ENCODE measurements at places on chromosomes 6 and 20.
A peak's percentile ranks its signal among the peaks of the same experiment; 100 is the strongest.

DNA sequence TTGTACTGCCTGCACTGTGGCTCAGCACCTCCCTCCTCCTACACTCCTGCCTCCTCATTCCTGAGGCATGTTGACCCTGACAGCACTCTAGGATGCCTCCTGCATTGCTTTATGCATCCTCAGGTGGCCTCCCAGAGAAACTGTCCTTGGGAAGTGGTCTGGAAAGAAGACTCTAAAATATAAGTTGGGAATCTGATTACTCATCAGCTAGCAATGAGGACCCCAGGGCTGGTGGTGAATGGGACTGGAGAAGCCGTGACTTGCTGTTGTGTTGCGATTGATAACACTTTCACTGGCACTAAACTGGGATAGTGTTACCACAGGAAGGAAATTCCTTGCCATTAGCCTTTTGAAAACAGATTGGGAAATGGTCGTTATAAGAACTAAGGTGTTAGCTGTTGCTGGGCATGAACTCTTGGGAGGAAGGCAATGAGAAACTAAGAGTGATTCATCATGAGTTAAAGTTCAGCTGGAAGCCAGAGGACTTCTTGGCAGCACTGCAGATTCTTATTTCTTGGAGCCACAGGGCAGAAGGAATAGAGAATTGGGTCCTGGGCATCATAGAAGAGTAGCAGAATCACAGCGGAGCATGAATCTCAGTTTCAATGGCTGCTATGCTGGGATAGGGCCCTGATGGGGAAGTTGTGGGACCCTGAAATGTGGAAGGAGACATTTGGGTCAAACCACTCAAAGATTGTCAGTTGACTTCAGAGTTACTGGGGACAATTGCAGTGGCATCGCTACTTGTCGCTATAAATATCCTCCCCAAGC, 10.1 kb upstream of the SIRPD start:
- peak; percentile 69 for DNase-seq

GRCh38 chr6:13990796-13991195, 66.0 kb downstream of the RNF182 start:
- DNase-seq: no peak

GRCh38 chr6:49003348-49003747, 459.7 kb downstream of the MMUT start:
- no peak for DNase-seq

DNA sequence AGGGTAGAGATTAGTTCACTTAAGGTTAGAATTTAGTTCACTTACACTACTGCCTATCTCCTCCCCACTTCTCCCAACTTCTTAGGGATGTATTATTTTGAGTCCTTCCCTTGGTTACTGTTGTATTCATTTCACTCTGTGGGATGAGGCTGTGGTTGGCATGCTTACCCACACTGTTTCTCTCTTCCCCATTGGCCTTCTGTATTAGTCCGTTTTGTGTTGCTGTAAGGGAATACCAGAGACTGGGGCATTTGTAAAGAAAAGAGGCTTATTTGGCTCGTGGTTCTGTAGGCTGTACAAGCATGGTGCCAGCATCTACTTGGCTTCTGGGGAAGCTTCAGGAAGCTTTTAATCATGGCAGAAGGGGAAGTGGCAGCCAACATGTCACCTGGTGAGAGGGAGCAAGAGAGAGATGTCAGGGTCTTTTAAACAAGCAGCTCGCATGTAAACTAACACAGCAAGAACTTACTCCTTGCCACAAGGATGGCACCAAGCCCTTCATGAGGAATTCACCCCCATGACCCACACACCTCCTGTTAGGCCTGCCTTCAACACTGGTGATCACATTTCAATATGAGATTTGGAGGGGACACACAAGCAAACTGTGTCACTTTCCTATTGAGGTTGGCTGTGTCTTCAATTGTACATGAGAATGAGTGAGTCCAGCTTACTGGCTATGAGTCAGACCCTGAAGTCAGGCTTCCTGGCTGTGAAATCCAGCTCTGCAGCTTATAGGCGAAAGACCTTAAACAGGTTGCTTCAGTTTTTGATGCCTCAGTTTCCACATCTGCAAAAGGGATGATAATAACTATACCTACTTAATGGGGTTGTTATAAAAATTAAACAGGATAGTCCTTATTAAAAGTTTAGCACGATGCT, 53.3 kb downstream of the SYNDIG1 start:
- no peak for DNase-seq

DNA sequence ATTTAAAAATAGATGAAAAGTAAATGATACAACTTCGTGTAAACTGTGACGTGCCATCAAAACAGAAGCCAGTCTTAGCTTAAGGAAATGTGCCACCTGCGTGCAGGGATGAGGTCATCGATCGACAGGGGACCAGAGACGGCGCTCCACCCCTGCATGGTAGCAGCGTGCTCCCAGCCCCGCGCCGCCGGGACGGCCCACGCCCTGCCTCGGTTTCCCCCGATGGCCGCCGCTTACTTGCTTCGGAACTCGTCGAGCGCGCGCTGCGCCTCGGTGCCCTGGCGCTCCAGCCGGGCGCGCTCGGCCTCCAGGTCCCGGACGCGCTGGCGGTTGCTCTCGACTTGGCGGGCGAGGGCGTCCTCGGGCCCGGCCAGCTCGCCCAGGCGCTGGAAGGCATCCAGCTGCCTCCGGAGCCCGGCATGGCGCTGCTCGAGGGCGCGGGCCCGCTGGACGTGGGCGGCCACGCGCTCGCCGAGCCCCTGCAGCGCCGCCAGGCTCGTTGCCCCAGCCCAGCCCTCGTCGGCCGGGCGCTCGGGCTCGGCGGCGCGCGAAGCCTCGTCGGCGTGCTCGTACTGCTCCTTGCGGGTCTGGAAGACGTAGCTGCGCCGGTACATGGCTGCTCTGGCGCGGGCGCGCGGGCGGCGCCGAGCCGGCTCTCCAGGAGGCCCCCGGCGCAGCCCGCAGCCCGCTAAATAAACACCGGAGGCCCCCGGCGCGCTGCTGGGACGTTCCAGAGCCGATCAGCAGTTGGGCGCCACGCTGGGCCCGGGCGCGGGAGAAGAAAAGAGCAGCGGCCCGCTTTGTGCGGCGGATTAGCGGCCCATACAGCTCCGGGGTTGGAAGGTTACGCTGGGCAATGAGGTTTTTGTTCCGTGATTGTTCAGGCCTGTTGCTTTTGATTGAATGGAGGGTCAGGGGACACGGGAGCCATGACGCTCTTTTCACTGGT, at the start of gene BFSP1:
Gene BFSP1, minus strand, starts transcription at position 664 of the 949 bp plus-strand sequence. Its CDS starts 50 bp downstream, at position 614.
- DNase-seq: peak; percentile 35

DNA sequence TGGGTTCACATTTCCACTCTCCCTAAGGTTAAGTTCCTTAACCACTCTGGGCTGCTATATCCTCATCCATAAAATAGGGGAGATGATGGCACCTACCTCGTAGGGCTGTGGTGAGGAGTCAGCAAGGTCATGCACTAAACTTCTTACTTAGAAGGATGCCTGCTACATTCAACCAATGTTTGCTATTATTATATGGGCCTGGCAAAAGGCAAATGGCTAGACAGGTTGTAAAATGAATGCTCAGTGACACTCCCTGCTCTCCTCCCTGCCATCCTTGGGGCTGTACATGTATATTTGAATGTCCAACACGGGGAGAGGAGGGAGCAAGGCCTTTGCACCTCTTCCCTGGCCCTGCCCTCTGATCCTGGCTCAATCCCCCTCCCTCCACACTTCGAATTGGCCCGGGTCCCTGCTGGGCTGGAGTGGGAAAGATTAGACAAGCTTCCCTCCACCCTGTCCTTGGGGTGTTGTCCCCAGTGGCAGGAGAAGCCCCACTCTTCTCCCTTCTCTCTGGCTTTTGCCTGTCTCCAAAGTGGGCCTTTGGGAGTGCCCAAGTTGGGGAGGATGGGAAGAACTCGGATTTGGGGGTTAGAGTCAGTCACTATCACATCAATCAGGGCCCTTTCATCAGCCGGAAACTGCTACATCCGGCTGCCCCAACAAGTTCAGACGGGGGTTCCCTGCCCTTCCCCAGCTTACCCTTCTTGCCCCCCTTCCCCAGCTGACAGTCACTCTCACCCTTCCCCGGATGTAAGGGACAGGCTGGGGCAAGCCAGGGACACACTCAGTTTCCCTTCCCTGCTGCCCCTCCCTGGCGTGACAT, 36.3 kb upstream of the VEGFA start:
- no peak for DNase-seq

DNA sequence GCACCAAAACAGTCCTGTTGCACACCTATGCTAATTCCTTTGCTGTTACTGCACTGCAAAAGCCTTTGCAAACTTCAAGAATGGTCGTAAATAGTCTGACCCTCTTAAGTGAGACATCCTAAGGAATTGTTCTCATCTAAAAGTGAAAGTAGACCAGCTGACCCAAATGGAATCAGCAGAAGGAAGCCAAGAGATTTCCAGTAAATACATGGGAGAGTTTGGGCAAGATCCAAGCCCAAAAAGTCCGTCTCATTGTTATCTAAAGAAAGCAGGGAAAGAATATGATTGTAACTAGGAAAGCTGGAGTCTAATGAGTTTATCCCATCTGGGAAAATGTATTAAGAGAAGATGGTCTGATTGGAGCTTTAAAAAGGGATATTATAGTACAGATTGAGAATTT, 43.0 kb upstream of the HIVEP1 start:
- DNase-seq: no peak

GRCh38 chr6:90677440-90677839, 90.6 kb upstream of the MAP3K7 start:
- no peak for DNase-seq

- DNase-seq: no peak
Observed at GRCh38 chr6:53300656-53301551, 47.8 kb downstream of the ELOVL5 start.

GRCh38 chr20:45056473-45057173, 44.3 kb downstream of the KCNS1 start:
- no peak for DNase-seq

All from suppressor macrophage treated with lipopolysaccharide for 4 hours (primary cell).